GM19239 (cell line): ENCODE measurements at places on chromosomes 11 and 22.

DNA sequence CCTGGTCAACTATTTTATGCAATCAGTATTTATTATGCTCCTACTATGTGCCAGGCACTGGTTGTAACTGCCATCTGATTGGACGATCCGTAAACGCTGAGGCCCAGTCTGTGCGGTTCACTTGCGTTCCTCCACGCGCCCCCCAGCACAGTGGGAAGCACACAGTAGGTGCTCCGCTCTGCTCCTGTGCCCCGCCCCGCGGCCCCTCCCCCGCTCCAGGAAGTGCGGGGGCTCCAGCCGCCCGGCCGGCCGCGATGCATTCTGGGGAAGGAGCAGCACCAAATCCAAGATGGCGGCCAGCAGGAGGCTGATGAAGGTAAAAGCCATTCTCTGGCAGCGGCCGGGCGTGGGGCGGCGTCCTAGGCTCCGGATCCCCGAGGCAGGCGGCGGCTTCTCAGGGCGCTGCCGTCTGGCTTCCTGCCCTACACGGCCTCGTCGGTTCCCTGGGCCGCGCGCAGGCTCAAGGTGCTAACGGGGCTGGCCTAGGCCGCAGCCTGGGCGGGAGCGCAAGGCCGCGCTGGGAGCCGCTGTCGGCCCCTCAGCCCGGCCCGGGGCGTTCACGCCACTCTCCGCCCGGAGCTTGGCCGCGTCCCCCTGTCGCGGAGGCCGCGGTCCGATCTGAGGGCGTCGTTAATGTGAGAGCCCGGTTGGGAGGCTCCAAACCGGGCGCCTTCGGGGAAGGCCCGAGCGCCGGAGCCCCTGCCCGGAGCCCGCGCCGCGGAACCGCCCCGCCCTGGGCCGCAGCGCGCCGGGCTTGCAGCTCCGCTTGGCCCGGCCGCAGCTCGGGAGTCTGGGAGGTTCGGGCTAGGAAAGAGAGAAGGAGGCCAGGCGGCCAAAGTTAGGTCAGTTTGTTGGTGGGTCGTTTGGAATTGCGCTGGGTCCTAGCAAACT, at the start of gene UBE2L3:
UBE2L3 (plus strand) TSS at position 259 of the 891 bp plus-strand sequence; CDS start at position 290, 31 bp downstream.
- DNase-seq: peak; percentile 96

GRCh38 chr11:4202749-4203148, 108.2 kb downstream of the RRM1 start:
- no peak for DNase-seq

DNA sequence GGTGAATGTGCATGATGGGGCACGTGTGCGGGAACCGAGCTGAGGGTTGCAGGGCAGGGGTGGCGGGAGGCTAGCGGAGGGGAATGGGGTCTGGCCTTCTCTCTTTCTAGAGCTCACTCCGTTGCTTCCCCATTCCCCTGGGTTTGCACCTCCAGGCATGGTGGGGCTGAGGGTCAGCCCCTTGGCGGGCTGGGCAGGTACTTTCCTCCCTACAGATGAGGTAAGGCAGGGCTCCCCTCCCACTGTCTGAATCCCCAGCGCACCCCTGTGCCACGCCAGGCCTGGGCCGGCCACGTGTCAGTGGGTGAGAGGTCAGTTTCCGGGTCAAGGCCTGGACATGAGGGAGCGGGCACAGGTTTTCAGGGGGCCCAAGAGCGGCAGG, 8.9 kb downstream of the SUSD2 start:
- no peak for DNase-seq

- no peak for DNase-seq
Measured at GRCh38 chr22:36008131-36008530, 20.5 kb downstream of the RBFOX2 start.
